ENCODE measurements at places on chromosomes 6 and 20. TPM values are rescaled to one million over a fixed set of nuclear protein-coding genes. Genes with fewer than 3 reads are reported as not detected.

The CBLN4 gene
- total RNA-seq = not detected

The PPP1R11 gene
- total RNA-seq = 30.0 TPM

The XKR7 gene
- total RNA-seq = 0.29 TPM

The LHFPL5 gene
- total RNA-seq = not detected

The CST2 gene
- total RNA-seq = 1.2 TPM

The CAP2 gene
- 14.1 TPM for total RNA-seq

The CTAGE9 gene
- total RNA-seq = not detected

The SPATA25 gene
- total RNA-seq = 3.4 TPM

The MEI4 gene
- 1.5 TPM for total RNA-seq

The ULBP3 gene
- total RNA-seq = 4.3 TPM

The ARMC2 gene
- total RNA-seq = 11.3 TPM

The LGSN gene
- total RNA-seq = not detected

The BAG2 gene
- total RNA-seq = 4.5 TPM

The B3GAT2 gene
- total RNA-seq = not detected

The C6orf163 gene
- total RNA-seq = 10.0 TPM

The CDH4 gene
- total RNA-seq = 1.6 TPM

The MLIP gene
- 1.0 TPM for total RNA-seq

The TUBE1 gene
- 19.6 TPM for total RNA-seq

The PROCR gene
- total RNA-seq = 4.0 TPM

The PSORS1C2 gene
- not detected for total RNA-seq

The PTPRK gene
- total RNA-seq = 93.7 TPM

The HLA-DRA gene
- not detected for total RNA-seq

The GSTA2 gene
- total RNA-seq = not detected

The CEP57L1 gene
- total RNA-seq = 20.7 TPM

The KPNA5 gene
- total RNA-seq = 29.5 TPM

The TFAP2D gene
- total RNA-seq = not detected

The CTCFL gene
- total RNA-seq = 0.33 TPM
